IMR-90 (cell line): ENCODE measurements at places on chromosomes 6 and 20. TPM values are rescaled to one million over a fixed set of nuclear protein-coding genes. Genes with fewer than 3 reads are reported as not detected.

Gene LPA
- not detected in 2 replicates for polyA plus RNA-seq

Gene KHDC1L
- 0.22 and 0.68 TPM in 2 replicates for polyA plus RNA-seq

DNA sequence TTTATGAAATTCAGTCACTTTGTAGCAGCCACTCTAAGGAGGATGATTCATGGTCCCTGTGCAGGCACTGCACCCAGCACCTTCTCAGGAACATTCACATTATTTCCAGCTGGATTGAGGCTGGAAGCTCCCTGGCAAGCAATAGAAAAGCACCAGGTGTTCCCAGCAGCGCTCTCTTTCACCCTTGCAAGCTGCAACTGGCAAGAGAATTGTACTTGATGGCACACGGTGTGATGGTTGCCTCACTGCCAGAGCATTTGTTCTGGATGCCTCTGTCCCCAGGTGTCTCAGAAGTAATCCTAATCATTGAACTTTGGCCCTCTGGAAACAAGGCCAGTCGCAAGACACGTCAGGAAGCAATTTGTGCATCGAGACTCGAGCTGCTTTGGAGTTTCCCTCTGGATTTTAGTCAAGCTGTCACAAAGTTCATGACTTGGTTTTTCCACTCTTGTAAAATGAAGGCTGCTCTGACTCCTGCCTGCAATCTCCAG lies 24.9 kb upstream of the PHACTR2 start:
- no peak for DNase-seq

- DNase-seq: peak; percentile 63
Observed at GRCh38 chr6:116352515-116353471, 18.0 kb upstream of the DSE start.

DNA sequence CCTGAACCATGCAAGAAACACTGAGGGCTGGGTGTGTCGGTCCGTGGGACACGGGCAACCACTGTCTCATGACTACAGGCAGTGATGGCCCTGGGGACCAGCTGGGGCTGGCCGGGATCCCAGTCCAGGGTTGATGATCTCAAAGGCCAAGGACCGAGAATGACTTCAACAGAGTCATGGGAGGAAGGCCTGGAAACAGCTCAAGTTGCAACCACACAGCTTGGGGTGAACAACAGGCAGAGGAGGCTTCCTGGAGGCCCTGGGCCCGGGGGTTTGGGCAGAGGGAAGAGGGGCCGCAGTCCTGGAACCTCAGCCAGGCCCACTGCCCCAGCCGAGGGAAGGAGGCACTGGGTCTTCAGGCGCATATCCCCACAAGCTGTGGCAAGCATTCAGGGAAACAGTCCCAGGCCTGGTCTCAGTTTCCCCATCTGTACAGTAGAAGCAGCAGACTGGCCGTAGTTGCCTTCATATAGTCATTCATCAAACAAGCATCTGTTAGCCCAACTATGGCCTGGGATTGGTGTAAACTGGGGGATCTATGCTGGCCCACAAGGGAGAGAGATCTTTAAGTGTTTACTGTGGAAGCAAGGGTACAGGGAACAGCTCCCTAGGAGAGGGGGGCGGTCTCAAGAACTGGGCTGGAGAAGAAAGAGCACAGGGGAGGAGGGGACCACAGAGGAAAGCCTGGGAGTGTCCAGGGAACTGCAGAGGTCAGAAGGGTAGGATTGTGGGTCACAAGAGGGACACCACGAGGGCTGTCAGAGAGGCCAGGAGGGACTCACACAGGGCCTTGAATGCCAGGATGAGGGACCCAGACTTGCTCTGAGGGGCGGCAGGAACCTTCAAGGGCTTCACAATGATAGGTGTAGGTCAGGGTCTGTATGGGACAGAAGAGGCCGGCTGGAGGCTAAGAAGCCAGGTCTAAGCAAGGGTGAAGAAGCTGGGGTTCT lies 2.1 kb downstream of the MYL9 start:
- DNase-seq: peak; percentile 83

DNA sequence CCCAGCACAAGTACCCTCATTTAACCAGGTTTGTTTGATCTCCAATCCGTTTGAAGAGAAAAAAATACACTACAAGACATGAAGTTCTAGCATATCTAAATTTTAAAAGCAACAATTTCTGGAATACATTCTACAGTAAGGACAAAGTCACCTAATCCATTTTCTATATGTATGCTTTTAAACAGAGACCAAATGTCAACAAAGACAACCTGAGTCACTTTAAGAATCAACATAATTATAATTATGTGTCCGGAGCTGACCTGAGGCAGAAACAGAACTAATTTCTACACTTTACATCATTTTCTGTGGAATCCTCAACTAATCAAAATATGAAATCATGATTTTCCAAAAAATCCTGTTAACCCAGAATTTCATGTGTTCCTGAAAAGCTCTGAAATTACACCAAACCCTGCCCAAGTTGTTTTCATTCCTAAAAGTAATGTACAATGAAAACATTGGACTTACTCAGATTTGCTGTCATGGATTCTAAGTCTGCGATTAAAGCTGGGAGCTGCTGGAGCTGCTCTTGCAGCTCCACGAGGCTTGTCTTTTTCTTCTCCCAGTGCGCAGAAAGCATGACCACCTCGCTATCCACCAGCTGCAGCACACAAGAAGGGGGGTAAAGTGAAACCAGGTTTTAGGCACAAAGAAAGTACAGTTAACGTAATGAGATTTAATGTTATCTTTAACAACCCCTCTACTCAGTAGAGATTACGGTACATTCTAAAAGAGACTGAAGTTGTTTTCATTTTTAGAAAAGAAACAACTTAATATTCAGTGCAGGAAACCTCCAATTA lies 35.8 kb downstream of the DTNBP1 start:
- DNase-seq: no peak

- peak; percentile 68 for DNase-seq
Observed at GRCh38 chr6:157075549-157076450, 247.5 kb downstream of the TMEM242 start.

- no peak for DNase-seq
Observed at GRCh38 chr6:166839569-166839968, 116.8 kb downstream of the RNASET2 start.

DNA sequence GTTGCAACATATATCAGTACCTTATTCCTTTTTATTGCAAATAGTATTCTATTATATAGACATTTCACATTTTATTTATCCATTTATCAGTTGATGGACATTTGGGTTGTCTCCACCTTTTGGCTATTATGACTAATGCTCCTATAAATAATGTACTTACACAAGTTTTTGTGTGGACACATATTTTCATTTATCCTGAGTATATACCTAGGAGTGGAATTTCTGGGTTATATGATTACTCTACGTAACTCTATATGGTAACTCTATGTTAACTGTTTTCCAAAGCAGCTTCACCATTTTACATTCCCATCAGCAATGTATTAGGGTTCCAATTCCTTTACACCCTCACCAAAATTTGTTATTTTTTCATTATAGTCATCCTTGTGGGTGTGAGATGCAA lies 405.0 kb downstream of the ESR1 start:
- no peak for DNase-seq

GRCh38 chr20:25378884-25379733 lies 11.5 kb downstream of the ABHD12 start:
- no peak for DNase-seq

Gene SPATS1
- not detected in 2 replicates for polyA plus RNA-seq

Gene GHRH
- not detected in 2 replicates for polyA plus RNA-seq

DNA sequence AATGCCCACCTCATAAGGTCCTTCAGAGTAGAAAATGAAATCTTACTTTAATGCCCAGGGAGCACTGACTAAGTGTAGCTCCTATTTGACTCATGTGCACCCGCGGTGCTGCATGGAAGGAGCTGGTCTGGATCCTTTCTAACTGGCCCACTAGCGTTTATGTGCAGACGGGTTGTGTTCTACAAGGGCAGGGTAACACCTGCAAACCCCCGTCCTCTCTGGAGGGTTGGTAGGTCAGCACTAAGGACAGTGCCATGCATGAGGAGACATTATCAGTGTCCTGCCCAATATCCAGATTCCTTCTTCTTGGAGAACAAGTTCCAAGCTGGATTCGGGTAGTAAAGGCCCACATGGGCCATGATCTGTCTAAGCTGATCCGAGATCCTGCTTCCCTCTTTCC lies 140.3 kb downstream of the ANKRD60 start:
- DNase-seq: no peak

DNA sequence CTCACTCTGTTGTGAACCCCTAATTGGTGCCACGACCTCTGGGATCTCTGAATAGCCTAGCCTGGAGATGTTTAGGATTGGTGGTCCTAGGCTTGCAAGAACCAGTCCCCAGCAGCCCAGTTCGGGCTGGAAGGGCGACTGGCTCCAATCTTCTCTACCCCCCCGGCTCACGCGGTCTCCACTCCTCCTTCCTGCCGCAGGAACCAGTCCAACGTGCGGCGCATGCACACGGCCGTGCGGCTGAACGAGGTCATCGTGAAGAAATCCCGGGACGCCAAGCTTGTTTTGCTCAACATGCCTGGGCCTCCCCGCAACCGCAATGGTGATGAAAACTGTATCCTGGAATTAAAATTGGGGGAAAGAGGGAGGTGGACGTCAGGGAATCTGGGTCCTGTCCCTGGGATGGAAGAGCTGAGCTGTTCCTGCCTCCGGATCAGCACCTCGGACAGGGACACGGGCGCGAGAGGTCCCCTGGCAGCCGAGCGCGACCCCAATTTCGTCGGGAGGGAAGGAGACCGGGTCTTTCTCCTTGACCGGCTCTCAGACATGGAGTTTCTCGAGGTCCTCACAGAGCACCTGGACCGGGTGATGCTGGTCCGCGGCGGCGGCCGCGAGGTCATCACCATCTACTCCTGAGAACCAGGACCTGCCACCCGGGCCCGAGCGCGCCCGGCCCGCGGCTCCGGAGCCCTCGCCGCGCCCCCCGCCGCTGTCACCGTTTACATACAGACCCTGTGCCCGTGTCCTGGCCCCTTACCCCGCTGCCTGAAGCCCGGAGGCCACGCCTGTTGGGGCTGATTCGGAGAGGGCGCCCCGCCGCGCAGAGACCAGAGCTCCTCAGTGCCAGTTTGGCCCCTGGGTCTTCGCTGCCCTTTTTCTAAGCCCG lies 28.2 kb downstream of the SLC12A5 start:
- DNase-seq: peak; percentile 42

- no peak for DNase-seq
Observed at GRCh38 chr6:147221739-147222138, 17.5 kb downstream of the STXBP5 start.

- peak; percentile 33 for DNase-seq
Observed at GRCh38 chr20:45993197-45993951, 15.3 kb upstream of the MMP9 start.

DNA sequence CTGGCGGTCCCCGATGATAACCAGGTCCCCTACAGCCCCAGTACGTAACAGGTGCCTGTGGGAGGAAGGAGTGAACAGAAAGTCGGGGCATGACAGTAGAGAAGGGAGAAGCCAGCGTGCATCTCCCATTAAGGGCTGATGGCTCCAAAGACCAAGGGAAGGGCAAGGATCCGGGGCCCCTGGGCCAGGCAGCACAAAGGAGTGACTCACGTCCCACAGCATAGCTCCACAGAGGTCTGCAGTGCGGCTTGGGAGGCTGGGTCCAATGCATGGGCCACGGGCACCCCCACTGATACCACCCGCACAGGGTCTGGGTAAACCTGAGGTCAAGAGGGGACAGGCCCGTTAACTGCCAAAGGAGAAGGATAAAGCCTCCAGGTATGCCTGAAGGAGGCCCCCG lies 10.3 kb downstream of the AARS2 start:
- DNase-seq: no peak

GRCh38 chr6:138582573-138582972 lies 83.3 kb upstream of the NHSL1 start:
- no peak for DNase-seq

DNA sequence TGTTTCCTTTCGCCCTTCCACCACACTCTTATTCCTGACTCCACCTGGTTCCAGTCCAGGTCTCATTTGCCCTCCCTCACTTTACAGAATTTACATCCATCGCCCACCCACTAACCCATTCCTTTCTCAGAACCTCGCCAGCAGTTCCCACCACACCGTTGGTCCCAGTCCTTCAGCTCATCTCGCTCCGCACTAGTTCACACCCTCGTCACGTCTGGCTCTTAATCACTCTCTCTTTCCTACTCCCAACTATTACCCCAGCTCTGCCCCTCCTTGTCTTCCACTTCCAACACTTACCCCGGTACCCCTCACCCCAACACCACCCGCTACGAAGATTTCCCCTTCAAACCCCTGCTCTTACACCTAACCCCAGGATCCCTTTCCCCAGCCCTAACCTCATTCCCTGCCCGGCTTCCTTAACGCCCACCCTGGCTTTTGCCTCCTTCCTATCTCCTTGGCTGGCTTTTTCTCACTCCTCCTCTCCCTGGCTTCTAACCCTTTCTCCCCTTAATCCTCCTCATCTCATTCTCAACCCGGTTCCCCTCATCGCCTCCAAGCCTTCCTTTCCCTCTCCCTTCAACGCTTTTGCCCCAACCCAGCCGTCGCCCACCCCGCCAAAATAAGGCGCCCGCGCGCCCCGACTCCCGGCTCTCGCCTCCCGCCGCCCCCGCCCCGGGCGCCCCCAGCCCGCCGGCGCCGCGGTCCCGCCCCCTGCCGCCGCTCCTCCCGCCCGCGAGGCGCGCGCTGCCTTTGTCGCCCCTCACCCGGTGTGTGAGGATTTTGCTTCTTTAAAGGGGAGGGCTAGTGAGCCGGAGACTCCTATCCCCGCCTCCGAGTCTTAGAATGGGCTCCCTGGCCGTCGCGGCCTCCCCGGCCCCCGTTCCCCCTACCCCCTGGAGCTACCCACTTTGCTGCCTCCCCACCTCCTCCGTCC lies 542 bp downstream of the USP49 start:
- DNase-seq: no peak

Gene B3GAT2
- 0.02 and 0.03 TPM in 2 replicates for polyA plus RNA-seq

GRCh38 chr6:41201764-41202173 lies 820 bp upstream of the TREML2 start:
- DNase-seq: no peak

DNA sequence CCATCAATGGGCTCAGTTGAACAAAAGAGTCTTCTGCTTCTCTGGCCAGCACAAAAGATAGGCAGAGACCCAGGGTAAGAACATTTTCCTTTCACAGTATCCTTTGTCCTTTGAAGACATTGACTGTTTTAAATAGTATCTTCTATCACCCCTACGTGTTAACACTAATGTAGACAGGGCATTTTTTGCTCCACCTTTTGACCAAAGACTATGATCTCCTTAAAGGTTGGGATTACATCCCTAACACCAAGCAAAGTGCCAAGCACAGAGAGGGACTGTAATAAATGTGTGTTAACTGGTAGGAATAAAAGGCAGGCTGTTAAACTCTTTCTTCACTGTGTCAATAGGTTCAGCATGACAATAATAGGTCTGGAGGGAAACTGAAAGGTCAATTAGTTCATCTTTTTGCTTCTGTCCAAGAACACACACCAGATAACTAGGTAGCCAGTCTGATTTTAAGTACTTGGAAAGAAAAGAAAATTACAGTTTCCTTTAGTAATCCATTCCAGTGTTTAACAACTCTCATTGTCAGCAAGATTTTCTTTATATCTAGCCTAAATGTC lies 63.6 kb upstream of the NOX3 start:
- DNase-seq: no peak

GRCh38 chr6:125968493-125968892 lies 11.9 kb downstream of the HINT3 start:
- DNase-seq: no peak

Gene MSH5
- 14.5 and 15.7 TPM in 2 replicates for polyA plus RNA-seq

Gene POU5F1
- polyA plus RNA-seq: not detected in 2 replicates

- DNase-seq: no peak
Observed at GRCh38 chr20:32536851-32537656, 48.1 kb downstream of the NOL4L start.
